SJCRH30 (cell line): ENCODE measurements at places on chromosomes 1 and 21. TPM values are rescaled to one million over a fixed set of nuclear protein-coding genes. Genes with fewer than 3 reads are reported as not detected.

The CNR2 gene
- total RNA-seq: not detected in 2 replicates

DNA sequence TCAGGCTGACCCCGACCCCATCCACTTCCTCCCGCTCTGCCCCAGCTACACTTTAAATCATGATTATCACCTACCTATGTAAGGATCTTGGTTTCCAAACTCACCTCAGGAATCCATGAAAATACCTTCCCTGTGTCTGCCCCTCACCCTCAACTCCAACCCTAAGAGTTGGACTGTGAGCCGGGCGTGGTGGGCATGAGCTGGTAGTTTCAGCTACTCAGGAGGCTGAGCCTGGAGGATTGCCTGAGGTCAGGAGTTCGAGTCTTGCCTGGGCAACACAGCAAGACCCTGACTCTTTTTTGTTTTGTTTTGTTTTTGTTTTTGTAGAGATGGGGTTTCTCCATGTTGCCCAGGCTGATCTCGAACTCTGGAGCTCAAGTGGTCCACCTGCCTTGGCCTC, 30.5 kb upstream of the CCSAP start:
- no peak for DNase-seq

GRCh38 chr1:17009706-17010105, 2.0 kb downstream of the ATP13A2 start:
- DNase-seq: peak; percentile 75

- DNase-seq: no peak
These were observed 129.9 kb upstream of the ZNF644 start for GRCh38 chr1:91151702-91152101.

GRCh38 chr21:21213297-21213696, 215.1 kb downstream of the NCAM2 start:
- DNase-seq: no peak

The SPRR2F gene
- total RNA-seq: not detected in 2 replicates

The KCNE2 gene
- 0.12 TPM in 1 of 2 replicates, not detected in the other for total RNA-seq

The TFF1 gene
- total RNA-seq: not detected in 2 replicates

- no peak for DNase-seq
These were observed 145.8 kb downstream of the PATJ start for GRCh38 chr1:61887931-61888564.
